Cerebellar cortex (tissue), 1 donor: ENCODE measurements at places on chromosomes 1 and 21.

DNA sequence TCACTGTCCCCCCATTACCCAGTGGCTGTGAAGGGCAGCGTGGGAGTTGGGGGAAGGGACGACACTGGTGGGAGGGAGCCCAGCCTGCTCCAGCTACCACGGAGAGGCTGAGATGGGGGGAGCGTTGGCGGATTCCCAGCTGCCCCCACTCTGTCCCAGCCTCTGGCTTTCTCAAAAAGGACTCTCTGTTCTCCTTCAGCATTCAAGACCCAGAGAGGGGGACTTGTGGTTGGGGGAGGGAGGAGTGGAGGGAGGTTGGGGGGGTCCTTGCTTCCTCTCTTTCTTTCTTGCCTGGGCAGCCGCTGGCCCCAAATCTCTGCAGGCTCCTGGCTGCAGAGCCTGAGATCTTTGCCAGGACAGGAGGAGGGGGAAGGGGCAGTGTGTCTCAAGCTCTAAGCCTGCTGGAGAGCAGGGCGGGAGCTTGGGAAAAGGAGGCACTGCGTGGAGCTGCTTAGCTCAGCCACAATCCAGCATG is 2.2 kb downstream of the ATP1A2 start:
- peak; percentile 92 for DNase-seq

GRCh38 chr1:77018761-77019160 is 151.5 kb downstream of the ST6GALNAC5 start:
- DNase-seq, result no peak

- no peak for DNase-seq
These were observed 162.3 kb upstream of the ARHGEF16 start for GRCh38 chr1:3292051-3292722.

GRCh38 chr1:234400773-234401172 is 27.5 kb downstream of the COA6 start:
- DNase-seq, result no peak

- no peak for DNase-seq
These were observed 39.3 kb upstream of the ZBTB18 start for GRCh38 chr1:244011786-244012185.

- no peak for DNase-seq
These were observed 363.7 kb downstream of the SETD4 start for GRCh38 chr21:35696644-35697043.

- no peak for DNase-seq
These were observed 40.3 kb downstream of the DMRTB1 start for GRCh38 chr1:53499257-53500203.

DNA sequence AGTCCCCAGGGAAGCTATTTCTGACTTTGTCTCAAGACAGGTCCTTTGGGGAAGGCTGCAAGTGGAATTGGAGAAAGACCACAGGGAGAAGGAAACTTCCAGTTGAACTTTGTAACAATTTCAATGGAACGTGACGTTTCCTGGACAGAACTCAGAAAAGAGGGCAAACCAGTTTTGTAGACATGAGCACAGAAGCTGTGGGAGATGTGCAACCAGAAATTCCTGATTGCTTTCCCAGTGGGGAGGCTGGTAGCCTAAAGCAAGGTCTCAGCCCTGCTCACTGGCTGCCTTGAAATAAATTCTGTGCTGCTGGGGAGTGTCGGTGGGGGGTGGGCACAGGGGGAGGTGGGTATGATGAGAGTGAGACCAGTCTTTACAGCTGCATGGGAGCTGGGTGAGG is 1206.7 kb upstream of the ADGRL2 start:
- no peak for DNase-seq

- DNase-seq, result no peak
These were observed 41.6 kb downstream of the TNNT2 start for GRCh38 chr1:201335901-201336300.

DNA sequence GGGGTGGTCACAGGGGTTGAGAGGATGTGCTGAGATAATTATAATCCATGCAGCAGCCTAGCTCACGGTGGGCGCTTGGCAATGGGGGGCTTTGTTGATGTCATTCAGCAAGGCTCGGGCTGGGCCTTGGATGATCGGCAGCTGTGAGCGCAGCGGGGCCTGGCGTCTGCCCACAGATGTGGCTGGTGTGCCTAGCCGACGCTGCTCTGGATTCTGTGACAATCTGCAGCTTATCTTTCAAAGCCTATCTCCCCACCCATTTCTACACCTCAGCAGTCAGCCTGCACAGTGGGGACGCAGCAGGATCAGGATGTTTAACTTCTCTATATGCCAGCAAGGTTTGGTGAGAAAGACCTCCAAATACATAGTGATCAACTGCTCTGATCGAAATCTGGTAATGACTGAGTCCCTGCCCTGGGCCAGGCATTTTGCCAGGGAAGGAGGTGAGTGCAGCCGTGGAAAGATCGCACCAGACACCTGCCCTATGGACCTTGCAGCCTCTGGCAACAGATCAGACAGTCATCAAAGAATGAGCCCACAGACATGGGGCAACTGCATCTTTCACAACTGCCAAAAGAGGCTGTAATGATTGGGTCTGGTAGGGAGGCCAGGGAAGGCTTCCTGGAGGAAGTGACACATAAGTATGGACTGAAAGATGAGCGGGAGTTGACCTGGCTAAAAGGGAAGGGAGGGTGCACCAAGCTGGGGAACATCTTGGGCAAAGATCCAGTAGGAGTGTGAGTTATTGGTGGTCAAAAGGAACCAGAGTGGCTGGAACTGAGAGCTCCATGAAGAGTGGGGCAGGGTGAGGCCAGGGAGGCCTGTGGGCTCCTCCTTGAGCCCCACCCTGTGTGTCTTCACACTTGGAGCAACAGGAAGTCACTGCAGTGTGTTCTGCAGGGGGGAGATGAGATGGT is 35.3 kb downstream of the EPHB2 start:
- no peak for DNase-seq

GRCh38 chr1:64139877-64140276 is 63.5 kb upstream of the UBE2U start:
- no peak for DNase-seq

- no peak for DNase-seq
These were observed 51.1 kb downstream of the SUSD4 start for GRCh38 chr1:223312705-223313414.

- no peak for DNase-seq
These were observed 134.1 kb downstream of the CYYR1 start for GRCh38 chr21:26438976-26439375.

GRCh38 chr1:147850737-147851136 is 51.9 kb upstream of the GJA8 start:
- no peak for DNase-seq

GRCh38 chr21:36059823-36060158 is 535 bp downstream of the SETD4 start:
- no peak for DNase-seq

GRCh38 chr1:57307392-57308170 is 116.3 kb downstream of the DAB1 start:
- DNase-seq, result no peak

GRCh38 chr1:88302843-88303486 is 381.1 kb upstream of the PKN2 start:
- peak; percentile 28 for DNase-seq

DNA sequence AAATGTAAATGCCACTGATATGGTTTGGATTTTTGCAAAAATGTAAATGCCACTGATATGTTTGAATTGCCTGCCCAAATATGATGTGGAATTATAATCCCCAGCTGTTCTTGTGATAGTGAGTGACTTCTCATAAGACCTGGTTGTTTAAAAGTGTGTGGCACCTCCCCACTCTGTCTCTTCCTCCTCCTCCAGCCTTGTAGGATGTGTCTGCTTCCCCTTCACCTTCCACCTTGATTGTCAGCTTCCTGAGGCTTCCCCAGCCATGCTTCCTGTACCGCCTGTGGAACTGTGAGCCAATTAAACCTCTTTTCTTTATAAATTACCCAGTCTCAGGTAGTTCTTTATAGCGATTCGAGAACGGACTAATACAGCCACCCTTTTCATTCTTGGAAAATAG is 1.3 kb upstream of the CCT8 start:
- DNase-seq, result no peak

- peak; percentile 44 for DNase-seq
These were observed 791 bp upstream of the MAST2 start for GRCh38 chr1:45802343-45803298.

- DNase-seq, result no peak
These were observed 8.8 kb upstream of the CAPN8 start for GRCh38 chr1:223674119-223674890.

DNA sequence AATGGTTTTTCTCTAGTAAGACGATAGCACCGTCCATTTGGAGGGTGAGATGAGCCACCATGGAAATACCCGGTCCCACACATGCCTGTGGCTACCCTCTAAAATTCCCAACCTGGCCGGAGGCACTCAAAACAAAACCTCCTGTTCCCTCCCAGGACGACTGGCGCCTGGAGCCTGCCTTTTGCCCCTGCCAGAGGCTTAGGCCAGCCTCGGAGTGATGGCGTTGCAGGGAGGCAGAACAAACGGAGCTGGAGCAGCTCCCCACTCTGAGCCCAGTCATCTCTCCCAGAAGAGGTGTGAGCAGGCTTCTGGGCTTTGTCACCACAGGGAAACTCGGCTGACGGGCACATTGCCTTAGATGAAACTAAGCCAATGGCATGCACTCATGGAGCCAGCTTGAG is 213.7 kb upstream of the HOOK1 start:
- DNase-seq, result peak; percentile 89

DNA sequence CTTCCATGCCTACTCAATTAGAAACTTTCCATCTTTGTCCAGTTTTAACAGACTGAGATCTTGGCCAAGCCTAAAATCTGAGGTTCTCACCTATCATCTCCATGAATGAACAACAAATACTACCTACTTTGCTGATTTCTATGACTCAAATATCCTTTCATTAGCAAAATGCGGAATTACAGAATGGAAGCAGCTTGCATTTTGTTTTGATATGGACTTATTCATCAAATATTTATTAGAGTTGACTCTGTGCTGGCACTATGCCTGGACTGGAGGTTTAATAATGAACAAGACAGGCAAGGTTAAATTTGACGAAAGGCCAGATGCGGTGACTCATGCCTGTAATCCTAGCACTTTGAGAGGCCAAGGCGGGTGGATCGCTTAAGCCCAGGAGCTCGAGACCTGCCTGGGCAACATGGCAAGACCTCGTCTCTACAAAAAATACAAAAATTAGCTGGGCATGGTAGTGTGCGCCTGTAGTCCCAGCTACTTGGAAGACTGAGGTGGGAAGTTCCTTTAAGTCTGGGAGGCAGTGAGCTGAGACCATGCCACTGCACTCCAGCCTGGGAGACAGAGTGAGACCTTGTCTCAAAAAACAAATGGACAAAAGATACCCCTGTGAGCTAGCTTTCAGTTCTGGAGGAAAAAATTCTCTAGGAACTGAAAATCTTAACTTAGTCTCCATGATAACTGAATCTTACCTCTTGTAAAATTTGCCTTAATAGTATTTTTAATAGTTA is 29.4 kb upstream of the SOD1 start:
- DNase-seq, result peak; percentile 16

GRCh38 chr21:39003982-39004633 is 179.1 kb downstream of the PSMG1 start:
- no peak for DNase-seq

DNA sequence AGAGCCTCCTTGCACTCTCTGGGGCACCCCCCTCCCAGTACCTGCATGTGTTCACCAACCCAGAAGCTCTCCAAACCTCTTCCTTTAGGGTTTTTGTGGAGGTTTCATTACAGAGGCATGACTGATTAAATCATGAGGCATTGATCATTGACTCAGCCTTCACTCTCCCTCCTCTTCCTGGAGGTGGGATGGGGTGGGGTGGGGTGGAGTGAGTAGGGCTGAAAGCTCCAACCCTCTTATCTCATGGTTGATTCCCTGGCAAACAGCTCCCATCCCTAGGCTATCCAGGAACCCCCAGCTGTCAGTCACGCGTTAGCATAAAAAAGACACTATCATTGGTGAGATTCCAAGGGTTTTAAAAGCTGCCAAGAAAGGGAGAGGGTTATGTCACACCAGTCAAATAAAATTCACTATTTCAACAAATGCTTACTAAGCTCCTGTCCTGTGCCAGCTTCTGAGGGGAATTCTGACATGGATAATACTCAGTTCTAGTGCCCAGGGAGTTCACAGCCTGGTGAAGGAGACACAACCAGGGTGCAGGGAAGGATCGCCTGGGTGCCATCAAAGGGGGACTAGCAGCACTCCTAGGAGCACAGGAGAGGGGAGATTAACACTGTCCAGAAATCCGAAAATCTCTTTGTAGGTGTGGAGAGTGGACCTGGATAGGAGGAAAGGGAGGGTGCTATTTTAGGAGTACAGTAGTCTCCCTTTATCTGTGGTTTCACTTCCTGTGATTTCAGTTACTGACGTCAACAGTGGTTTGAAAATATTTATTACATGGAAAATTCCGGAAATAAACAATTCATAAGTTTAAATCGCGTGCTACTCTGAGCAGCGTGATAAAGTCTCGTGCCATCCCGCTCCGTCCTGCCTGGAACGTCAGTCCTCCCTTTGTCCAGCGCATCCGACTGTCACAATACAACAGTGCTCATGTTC is 6.8 kb upstream of the IL24 start:
- DNase-seq, result no peak

- DNase-seq, result peak; percentile 88
These were observed 10.1 kb downstream of the DOP1B start for GRCh38 chr21:36166705-36167104.

GRCh38 chr1:192756314-192756713 is 52.5 kb upstream of the RGS2 start:
- no peak for DNase-seq

DNA sequence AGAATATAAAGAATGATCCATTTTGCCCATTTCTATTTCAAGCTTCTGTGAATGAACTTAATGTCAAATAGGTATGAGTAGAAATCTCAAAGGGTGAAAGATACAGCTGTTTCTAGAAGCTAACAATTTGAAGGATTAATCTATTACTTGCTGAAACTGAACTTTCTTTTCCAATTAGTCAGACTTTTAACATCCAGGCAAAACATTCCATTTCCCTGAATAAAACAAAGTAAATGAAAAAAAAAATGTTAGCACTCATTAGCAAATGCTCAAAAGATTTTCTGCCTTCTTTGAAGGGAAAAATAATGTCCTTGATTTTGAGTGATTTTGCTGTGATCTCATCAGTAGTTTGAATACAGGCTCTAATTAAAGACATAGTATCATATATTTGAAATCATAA is 447.6 kb upstream of the PRMT6 start:
- DNase-seq, result no peak

DNA sequence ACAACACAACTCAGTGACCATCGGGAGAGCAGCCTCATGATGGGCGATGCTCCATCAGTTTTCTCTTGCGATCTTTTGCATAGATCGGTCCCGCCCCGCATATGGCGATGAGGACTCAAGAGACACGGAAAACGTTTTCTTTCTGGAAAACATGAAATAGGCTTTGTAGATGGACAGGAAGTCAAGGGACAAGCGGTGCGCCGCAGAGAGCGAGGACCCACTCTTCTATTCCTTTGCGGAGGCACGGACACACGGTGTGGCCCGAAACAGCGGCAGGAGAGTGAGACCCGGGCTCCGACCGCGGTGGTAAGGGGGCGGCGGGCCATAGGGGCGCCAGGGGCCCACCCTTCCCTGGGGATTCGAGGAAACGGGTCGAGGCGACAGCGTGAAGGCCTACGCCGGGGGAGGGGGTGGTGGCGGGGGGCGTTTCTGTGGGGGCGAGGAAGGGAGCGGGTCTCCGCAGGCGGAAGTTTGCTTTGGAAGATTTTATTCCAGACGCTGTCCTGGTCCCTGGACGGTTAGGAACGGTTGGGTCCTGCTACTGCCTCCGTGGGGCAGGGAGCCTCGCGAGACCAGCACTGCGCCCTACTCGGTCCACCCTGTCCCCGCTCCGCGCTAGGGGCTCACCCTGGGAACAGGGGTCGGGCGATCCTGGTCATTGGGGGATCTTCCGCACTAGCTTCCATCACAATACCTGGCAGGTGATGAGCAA is 796 bp upstream of the TDRKH start:
- DNase-seq, result no peak

GRCh38 chr1:40774266-40774998 is 9.2 kb upstream of the KCNQ4 start:
- DNase-seq, result peak; percentile 52

GRCh38 chr1:153488731-153489130 is 28.3 kb upstream of the S100A7 start:
- no peak for DNase-seq
